AG09309 (cell line): ENCODE measurements at places on chromosomes 7 and 10.

- DNase-seq, result no peak
Measured at GRCh38 chr10:44068716-44069482, 316.0 kb downstream of the CXCL12 start.

GRCh38 chr7:134789967-134790685 is 10.7 kb downstream of the CALD1 start:
- no peak for DNase-seq

GRCh38 chr7:112140600-112140999 is 65.6 kb downstream of the DOCK4 start:
- DNase-seq, result no peak

DNA sequence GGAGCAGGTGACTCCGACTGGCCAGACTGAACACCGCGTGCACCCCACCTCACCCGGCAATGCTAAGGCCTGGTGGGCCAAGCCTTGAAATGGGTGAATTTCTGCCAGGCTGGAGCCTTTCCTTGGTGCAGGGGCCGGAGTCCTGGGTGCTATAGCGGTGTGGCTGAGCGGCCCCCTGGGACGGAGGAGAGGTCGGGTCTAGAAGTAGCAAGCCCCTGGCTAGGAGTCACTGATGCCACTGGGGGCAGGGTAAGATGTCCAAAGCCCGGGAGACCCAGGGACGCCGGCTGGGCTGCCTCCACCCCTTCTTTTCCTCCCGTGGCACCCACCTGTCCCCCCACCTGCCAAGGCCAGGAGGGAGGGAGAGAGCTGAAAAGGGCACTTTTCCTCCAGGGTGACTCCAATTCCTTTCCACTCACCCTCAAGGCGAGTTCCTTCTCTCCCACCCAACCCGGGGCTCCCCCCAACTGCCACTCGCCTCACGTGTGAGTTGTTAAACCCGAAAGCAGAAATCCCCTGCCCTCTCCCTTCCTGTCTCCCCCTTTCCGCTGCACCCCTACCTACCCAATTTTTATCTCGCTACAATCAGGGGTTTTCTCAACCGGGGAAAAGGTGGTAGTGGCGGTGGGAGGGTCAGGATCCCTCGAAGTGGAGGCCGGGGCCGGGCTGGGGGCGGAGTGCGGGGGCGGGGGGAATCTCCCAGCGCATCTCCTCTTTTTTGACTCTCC is 6.0 kb upstream of the GATA3 start:
- no peak for DNase-seq

DNA sequence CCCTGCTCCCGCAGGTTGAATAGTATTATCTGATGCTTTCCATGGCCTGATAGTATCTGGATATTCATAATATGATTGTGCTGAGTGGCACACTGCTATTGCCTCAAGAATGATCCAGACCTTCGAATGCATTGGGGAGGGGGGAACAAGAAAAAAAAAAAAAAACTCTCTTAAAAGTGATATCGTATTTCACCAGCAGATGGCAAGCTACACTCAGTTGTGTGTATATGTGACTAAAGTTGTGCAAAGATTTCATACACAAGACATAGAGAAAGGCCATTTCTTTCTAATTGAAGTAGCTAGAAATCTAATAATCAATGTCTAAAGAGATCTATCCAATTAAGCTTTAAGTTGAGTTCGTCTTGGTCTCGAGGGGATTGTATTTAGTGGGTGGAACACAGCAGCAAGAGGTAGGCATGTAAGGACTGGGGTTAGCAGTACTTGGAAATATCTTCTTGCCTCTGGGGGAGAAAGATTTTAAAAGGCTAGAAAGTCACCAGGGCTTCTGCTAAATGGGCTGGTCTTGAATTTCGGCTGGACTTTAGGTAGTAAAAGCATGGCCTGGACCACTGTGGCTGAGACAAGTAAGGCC is 15.3 kb downstream of the SFRP4 start:
- peak; percentile 37 for DNase-seq

GRCh38 chr7:11616466-11616865 is 215.5 kb downstream of the THSD7A start:
- no peak for DNase-seq

DNA sequence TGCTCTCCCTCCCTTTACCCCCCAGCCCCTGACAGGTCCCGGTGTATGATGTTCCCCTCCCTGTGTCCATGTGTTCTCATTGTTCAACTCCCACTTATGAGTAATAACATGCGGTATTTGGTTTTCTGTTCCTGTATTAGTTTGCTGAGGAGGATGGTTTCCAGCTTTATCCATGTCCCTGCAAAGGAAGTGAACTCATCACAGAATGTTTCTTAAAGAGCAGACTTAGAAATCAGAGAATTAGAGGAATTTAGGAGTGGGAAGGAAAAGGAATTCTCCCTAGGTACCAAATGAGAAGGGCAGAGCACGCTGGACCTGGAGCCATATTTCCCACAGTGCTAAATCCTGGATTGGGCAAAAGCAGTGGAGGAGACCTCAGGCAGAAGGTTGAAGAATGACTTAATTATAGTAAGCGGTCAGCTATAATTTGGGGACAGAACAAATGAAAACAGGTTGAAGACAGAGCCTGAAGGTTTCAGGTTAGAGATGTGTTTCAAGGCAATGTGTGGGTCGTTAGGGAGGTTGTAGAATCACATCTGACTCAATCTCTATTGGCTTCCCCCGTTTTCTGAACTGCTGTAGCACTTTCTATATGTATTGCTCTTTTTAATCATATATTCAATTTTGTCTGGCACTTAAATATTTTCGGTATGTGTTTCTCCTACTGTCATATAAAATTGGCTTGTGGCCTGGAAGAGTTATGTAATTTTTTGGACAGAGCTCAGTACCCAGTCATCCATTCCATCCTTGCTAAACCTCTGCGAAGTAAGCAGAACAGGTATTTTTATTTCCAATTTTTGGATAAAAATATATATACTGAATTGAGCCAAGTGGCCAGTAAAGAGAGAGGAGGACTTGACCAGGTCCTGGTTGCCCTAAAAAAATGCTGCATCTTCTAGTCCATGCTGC is 210.5 kb upstream of the KLF6 start:
- peak; percentile 38 for DNase-seq

DNA sequence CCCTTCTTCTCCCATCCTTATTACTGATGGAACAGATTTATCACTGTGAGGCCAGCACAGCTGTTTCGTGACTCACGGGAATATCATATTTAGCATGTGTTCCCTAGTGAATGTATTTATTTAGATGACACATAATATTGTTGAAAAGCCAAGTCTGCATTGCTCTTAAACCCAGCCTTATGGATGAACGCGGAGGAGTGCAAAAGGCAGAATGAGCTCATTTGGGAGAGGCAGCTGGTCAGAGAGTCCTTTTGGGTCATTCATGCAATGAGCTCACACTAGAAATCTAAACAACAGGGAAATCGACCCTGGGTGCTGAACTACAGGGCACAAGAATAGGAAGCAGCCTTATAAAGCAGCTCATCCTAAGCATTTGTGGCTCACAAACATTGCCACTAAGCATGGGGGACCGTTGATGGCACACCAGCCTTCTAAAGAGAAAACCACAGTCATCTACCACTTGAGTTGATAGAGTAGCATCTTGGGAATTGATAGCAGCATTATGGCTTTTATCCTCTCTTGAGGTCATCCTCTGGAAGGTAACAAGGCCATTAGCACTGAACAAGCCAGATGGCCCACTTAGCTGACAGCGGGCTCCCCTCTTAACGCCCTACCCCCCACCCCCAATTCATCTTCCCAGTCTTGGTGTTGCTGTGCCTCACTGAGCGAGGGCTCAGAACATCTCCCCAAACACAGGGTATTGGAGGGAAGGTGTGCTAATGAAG is 32.9 kb upstream of the SDK1 start:
- DNase-seq, result no peak

GRCh38 chr10:99761365-99761764 is 21.1 kb upstream of the ABCC2 start:
- DNase-seq, result no peak

DNA sequence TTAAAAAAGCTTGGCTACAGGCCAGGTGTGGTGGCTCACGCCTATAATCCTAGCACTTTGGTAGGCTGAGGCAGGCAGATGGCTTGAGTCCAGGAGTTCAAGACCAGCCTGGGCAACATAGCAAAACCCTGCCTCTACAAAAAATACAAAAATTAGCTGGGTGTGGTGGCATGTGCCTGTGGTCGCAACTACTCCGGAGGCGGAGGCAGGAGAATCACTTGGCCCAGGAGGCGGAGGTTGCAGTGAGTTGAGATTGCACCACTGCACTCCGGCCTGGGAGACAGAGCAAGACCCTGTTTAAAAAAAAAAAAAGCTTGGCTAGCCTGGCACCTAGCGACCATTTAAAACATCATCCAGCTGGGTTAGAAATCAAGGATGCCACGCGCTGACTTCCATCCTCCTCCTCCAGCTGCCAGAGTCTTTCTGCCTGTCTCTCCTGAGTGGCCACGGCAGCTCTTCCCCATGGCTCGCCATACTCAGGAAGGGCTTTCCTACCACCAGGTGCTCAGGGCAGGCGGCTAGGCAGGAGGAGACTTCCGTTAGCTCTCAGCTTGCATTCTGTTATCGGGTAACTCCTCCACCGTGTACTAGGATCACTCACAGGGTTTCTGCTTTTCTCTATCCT is 45.0 kb downstream of the DENND2A start:
- no peak for DNase-seq

DNA sequence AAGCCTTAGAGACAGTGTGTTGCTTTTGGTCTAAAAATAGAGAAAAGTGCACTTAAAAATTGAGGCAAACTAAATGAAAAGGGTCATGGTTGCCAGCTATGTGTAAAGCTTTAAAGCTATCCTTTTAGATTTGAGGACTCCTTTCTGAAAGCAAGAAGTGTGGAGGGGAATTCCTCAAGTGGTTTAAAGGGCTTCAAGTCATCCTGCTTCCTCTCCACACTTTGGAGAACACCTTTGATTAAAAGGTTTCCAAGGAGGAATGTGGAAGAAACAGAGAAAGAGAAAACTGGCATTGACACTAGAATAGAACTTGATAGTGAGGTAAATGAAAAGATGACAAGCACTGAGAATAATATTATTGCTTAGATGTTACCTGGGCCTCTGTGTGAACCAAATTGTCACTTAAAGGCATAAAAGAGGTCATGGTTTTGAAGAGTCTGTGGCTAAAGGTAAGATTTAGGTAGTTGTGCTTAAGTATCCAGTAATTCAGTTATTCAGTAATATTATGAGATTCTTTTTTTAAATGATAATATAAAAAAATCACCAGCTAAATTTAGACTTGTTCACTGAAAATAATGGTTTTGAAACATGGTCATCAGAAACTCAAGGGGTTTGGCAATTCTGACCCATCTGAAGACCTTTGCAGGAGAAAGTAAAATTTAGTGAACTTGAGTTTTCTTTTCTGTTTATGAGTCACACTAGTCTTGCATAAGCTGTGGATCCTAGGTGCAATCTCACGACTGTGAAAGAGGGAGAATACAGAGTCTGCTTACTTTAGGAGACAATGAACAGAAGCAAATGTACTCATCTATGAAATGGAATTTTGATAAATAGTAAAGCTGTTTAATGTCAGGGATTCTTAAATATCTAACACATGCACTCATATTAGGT is 466.0 kb downstream of the KIF20B start:
- DNase-seq, result no peak

- DNase-seq, result no peak
Measured at GRCh38 chr7:90853205-90853604, 257.1 kb downstream of the CDK14 start.

DNA sequence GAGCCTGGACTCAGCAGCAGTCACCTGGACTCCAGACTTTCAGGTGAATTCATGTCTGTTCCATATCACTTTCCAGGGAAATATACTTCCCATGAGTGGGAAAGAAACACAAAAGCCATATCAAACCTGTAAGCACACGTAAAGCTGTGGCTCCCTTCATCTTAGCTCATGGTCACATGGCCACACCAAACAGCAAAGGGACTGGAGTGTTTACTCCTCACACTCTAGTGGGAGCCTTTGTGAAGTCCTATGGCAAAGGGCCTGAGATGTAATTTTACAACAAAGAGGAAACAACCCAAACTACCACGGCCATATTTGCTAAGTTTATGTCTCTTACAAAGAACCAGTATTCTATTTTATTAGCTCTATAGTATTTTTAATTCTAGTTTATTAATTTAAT is 16.3 kb downstream of the SFTPA1 start:
- no peak for DNase-seq

DNA sequence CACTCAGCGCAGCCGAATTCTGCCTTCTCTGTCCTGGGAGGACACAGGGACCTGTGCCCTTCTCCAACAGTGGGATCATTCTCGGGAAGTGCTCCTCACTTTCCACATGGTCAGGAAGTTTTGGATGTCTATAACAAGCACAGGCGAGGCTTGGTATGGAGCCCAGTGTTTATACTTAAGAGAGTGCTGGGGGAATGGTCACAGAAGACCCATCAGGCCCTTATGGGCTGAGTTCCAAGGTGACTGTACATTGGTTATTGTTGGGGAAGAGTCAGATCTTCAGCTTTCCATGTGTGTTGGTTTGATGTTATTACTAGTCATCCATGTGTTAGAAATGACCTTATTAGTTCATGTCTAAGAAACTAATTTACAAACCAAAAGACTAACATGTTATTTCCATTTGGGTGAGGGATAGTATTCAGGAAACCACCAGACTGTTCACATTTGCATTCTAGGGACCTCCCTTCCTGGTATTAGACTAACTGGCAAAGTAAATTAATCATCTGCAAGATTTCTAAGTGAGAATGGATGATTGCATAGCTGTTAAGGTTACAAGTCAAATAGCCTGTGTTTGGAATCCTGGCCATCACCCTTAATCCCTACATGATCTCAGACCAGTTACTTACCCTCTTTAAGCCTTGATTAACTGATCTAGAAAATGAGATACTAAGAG is 834.2 kb downstream of the LRMDA start:
- no peak for DNase-seq

DNA sequence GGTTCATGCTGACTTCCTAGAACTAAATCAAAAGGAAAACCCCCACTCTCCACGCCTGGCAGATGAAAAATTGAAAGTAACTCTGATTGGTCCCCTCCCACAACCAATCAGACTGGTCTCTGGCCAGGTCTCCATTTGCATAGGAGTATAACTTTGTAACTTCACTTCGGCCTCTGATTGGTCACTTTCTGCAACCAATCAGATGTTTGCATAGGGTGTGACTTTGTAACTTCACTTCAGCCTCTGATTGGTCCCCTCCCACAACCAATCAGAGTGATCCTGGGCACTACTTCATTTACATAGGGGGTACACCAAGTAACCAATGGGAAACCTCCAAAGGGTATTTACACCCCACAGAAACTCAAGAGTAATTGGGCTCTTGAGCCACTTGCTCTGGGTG is 306.6 kb upstream of the PFKP start:
- no peak for DNase-seq

DNA sequence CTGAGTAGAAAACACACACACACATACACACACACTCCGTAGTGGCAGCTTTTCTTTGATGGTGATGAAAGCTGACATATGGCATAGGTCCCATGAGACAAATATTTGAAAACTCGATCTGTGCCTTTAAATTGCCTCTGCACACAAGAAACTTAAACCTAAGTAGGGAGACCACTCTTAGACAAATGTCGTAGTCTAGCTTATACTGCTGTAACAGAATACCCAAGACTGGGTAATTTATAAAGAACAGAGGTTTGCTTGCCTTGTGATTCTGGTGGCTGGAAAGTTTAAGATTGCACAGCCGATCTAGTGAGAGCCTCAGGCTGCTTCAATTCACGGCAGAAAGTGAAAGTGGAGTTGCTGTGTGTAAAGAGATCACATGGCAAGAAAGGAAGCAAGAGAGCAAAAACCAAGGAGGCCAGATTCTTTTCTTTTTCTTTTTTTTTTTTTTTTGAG is 489.4 kb upstream of the SORCS1 start:
- peak; percentile 1 for DNase-seq
